ENCODE measurements at places on chromosomes 1 and 21. TPM values are rescaled to one million over a fixed set of nuclear protein-coding genes. Genes with fewer than 3 reads are reported as not detected.

The C1QA gene
- 23.4 TPM for polyA plus RNA-seq

The KRTAP10-5 gene
- polyA plus RNA-seq = not detected

The SUSD4 gene
- 25.0 TPM for polyA plus RNA-seq

The EXTL1 gene
- polyA plus RNA-seq = 0.80 TPM

The TGFBR3 gene
- 43.8 TPM for polyA plus RNA-seq

GRCh38 chr1:115807723-115808122, 33.2 kb downstream of the NHLH2 start:
- DNase-seq = peak; percentile 37

- DNase-seq = no peak
These were observed 43.0 kb downstream of the ACOT7 start for GRCh38 chr1:6350416-6351088.

DNA sequence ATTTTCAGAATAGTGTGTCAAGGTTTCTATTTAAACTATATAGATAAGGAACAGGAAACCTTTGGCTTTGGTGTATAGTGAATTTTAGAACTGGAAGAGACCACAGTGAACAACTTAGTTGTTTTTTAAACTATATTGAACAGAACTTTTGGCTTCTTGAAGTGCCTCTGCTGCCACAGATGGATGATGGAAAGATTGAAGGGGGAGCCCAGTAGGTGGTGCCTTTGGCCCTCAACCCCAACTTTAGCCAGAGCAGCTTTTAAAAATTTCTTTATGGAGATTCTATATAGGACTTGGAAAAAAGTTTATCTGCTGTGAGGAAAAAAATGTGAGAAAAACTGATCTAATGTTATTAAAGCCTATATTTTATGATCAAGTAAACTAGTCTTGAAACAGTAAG, 50.2 kb downstream of the SWT1 start:
- no peak for DNase-seq

GRCh38 chr1:29793101-29793546, 556.8 kb downstream of the PTPRU start:
- peak; percentile 74 for DNase-seq

DNA sequence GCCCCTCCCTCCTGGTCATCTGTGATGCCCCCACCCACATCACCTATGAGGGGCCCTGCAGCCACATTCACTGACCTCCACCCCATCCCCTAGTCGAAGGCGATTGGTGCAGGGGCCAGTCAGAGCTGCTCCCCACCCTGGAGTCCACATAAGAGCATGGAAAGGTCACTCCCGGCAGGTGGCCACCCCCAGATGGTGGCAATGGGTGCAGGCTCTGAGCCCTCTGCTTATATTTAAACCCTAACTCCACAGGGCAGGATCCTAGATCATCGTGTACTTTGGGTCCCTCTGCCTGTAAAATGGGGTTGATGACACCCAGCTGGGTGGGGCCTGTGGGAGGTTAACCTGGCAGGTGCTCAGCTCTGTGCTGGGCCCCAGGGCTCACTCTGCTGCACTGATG, 186.8 kb upstream of the C1orf174 start:
- no peak for DNase-seq

All from left lung (tissue), 14 donors.